ENCODE measurements at places on chromosomes 12 and 14. TPM values are rescaled to one million over a fixed set of nuclear protein-coding genes. Genes with fewer than 3 reads are reported as not detected.

Gene ITGA7
- 2.4 TPM for total RNA-seq

Gene SIX6
- 0.12 TPM for total RNA-seq

Gene TAS2R43
- 1.6 TPM for total RNA-seq

Gene TSPAN19
- 0.91 TPM for total RNA-seq

Gene PYGL
- total RNA-seq = 56.2 TPM

Gene RNASE4
- total RNA-seq = 5.2 TPM

Gene SMCO3
- total RNA-seq = 0.23 TPM

Gene SELPLG
- 0.23 TPM for total RNA-seq

Gene SMIM10L1
- total RNA-seq = 7.9 TPM

Gene SLC7A8
- total RNA-seq = 0.91 TPM

Gene LMO3
- total RNA-seq = 1.1 TPM

Gene DTX1
- total RNA-seq = 0.24 TPM

Data from Daoy (cell line).